ENCODE measurements at places on chromosomes 11 and 22. TPM values are rescaled to one million over a fixed set of nuclear protein-coding genes. Genes with fewer than 3 reads are reported as not detected.

DNA sequence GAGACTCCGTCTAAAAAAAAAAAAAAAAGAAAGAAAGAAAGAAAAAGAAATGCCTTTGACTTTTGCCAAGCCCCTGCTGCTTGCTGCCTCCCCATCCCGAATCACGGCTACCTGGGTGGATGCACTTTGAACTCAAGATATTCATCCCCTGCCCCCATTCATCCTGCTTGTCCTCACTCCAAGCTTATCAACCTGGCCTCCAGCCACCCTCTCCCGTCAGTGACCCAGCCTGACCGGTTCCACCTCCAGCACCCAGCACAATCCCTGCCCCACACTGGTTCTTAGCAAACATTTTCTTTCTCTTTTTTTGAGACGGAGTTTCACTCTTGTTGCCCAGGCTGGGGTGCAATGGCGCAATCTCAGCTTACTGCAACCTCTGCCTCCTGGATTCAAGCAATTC, 44.4 kb downstream of the CYTH4 start:
- DNase-seq: no peak

DNA sequence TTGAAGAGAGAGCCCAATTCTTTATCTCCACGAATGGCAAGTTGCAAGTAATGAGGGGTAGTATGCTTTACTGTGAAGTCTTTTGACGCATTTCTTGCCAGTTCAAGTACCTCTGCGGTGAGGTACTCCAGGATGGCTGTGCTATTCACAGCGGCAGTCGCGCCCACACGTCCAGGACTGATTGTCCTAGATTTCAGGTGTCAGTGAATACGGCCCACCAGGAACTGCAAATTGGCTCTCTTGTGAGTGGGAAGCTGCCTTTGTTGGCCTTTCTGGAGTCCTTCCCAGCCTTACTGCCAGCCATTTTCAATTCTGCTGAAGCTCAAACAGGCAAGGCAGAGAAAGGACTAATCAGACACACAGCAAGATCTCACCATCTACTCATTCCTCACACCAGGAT, 8.5 kb downstream of the PPFIA1 start:
- DNase-seq: no peak

DNA sequence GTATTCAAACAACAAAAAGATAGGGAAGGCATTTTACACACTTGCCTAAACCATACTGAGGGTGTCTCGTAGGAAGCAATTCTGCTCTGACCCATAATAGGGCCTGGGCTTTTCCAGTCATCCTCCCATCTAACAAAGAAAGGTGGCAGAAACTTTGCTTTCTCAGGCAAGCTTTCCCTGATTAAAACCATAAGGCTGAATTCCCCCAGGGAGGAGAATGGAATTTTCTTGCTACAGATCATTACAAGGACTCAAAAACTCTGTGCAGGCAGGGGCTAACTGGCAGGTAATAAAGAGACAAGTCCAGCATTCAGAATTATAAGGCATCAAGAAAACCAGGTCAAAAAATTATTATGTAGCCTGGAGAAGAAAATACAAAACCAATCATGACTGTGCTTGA, 90.4 kb downstream of the RBFOX2 start:
- no peak for DNase-seq

DNA sequence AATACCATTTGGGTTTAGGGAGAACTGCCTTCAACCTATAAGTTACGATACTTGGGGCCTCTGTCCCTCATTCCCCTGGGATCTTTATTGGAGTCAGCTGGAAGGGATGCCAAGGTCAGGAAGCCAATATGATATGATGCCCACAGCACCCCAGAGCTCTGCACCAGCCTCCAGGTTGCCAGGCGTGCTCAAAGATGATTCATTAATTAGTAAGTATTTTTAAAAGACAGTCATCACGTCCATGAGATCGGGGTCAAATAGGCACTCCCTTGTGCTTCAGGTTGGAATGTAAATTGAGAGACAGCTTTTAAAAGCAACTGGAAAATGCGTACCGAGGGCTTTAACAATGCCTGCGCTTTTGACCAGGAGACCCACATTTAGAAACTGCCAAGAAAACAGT, 57.0 kb upstream of the CD5 start:
- DNase-seq: no peak

DNA sequence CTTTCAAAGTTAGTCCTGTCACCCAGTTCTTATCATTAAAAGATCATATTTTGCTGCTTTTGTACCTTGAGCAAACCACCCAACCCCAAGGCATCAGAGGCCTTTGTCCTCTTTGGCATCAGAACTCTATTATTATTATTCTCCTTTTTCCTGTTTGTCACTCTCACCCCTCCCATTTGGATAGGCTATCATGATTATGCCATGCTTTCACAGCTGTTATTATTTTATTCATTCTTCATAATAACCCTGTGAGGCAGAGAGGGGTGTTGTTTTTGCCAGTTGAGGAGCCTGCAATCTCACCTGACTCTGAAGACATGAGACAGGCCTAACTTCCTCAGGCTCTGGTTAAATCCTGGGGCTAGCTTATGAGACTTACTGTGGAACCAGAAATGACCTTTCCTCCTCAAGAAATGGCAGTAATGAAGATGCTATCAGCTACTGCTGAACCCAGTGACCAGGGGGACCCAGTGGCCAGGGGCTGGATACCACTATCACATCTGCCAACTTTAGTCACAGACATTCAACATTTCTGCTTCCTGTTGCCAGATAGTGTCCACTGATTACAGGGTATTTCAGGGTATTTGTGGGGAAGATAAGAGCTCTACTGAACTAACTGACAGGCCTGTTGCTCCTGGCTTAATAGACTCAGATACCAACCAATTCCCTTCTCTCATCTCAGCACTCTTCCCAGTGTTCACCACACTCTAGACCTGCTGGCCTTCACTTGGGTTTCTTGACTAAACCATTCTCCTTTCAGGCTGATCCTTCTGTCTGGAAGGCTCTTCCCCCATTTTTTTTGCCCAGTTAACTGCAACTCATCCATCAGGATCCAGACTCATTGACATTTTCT, 11.8 kb upstream of the SWAP70 start:
- DNase-seq: no peak

- no peak for DNase-seq
These were observed 10.9 kb downstream of the PLAAT5 start for GRCh38 chr11:63480039-63480438.

- peak; percentile 74 for DNase-seq
These were observed 155.1 kb upstream of the CADM1 start for GRCh38 chr11:115659061-115659963.

DNA sequence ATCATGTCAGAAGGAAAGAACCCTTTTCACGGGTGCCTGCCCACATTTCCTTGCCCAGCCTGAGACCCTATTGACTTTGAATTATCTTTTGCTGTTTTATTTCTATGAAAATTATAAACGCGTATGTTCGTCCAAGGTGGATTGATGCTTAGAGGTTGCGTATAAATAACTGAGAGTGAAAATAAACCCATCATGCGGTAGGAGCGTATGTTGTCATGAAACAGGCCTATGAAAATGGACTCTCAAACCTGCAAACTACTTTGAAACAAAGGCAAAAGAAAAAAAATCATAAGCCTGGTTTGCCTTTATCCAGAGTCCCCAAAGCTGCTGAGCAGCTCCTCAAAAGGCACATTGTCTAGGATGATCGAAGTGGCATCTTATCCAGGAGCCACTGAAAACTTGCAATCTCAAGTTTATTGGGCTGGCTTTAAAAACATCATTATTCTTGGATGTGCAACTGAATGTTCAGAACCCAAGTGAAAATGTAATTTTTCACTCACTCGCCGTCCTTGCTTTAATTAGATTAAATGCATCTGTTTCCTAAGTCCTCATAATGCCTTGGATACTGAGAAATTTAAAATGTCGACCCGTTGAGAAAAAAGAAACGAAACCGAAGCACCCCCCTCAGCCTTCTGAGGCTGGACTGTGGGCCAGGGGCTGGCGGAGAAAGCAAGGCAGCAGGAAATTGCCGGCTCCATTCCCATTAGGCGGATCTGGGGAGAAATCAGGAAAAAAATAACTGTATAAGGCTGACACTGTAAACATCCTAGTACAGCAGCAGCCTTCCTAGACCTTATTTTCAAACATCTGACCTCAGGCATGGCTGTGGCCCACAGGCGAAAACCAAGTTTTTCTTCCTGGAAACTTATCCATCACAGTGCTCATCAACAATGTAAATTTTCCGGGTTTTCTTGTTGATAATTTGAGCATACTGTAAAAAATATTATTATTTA, 82.9 kb upstream of the PPARA start:
- DNase-seq: no peak

- no peak for DNase-seq
These were observed 12.1 kb downstream of the SLC15A3 start for GRCh38 chr11:60939855-60940254.

- no peak for DNase-seq
These were observed 36.9 kb upstream of the PDE2A start for GRCh38 chr11:72711141-72711540.

- no peak for DNase-seq
These were observed 191.0 kb downstream of the BRD1 start for GRCh38 chr22:49636649-49637048.

DNA sequence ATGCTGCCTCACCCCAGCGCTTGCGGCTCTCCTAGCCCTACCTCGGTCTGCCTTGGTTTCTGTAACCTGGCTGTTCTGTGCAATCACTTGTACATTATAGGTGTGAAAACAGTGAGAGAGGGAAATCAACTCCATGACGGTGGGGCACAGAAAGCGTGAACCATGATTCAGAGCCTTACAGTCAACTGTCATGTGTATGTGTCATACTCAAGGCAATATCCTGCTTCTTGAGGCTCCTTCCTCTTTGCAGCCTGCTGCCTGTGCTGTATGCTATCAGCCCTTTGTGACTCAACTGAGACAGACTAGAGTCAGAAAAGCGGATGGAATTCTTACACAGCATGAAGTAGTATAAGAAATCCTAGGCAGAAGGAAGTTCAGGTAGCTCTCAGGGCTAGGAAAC, 2.1 kb downstream of the NRIP3 start:
- no peak for DNase-seq

- no peak for DNase-seq
These were observed 121.2 kb downstream of the PDE3B start for GRCh38 chr11:14764579-14765527.

- DNase-seq: peak; percentile 64
These were observed 16.8 kb upstream of the TMEM191C start for GRCh38 chr22:21450320-21450831.

GRCh38 chr22:27409299-27409698, 392.3 kb downstream of the MN1 start:
- DNase-seq: no peak

GRCh38 chr22:40878922-40879321, 17.0 kb upstream of the DNAJB7 start:
- DNase-seq: no peak

- DNase-seq: no peak
These were observed 55.9 kb downstream of the BMAL1 start for GRCh38 chr11:13333456-13333957.

DNA sequence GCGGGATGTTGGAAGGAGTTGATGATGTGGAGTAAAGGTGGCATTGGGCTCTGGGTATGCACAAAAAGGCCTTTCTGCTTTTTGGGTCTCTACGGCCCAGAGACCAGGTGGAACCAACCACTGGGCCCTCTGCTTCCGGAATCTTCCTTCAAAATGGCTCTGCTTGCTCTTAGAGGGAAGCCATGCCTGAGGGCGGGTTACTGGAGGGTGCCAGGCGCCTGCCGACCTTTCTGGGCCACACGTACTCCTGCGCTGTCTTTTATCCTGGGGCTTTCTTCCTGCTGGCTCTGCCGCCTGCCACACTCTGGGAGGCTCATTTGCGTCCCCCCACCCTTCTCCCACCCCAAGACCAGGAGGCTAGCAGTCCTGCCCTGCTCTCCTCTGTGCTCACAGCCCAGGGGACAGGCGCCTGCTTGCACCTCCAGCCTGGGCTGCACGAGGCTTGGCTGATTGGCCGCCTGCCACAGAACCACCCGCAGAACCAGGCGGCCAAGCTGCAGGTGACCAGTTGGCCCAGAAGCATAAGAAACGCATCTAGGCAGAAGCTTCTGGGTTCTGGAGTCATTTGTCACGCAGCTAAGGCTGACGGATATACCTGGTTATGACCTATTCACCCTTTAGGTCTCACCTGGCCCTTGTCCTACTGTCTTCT, 536.9 kb downstream of the TBC1D22A start:
- peak; percentile 45 for DNase-seq

DNA sequence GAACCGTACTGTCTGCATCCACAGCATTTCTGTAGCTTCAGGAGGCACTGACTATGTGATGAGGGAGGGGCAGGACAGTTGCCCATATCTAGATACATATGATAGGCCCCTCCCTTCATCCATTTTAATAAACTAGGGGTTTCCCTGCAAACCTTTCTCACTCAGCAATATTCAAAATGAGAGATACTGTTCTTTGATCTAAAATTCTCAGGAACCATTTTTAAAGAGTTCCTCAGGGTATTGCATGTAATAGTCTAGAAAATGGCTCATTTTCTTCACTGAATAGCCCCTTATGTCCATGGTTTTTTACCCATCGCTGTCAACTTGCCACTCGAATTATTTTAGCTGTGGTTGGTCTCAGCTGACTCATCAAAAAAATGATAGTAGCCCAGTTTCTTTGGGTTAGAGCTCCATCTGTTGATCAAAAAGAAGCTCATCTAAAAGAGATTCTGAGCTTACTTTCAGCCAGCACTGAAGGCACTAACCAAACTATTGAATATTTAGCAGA, 37.0 kb upstream of the DNAJB7 start:
- no peak for DNase-seq

- peak; percentile 55 for DNase-seq
These were observed 48.3 kb upstream of the SEPTIN5 start for GRCh38 chr22:19665784-19666672.

The FAM227A gene
- 5.0 TPM for total RNA-seq

The POU2AF1 gene
- 0.24 TPM for total RNA-seq

The HORMAD2 gene
- 0.43 TPM for total RNA-seq

The CASP1 gene
- 13.0 TPM for total RNA-seq

The OOSP1 gene
- not detected for total RNA-seq

The SHISAL1 gene
- total RNA-seq: 2.3 TPM

The IRAG1 gene
- total RNA-seq: 1.5 TPM

The OR51B4 gene
- not detected for total RNA-seq

The ANO1 gene
- total RNA-seq: 14.9 TPM

The LRRC32 gene
- total RNA-seq: 4.3 TPM

The SLC35E4 gene
- 2.4 TPM for total RNA-seq

The ACTN3 gene
- 0.57 TPM for total RNA-seq

The CTSW gene
- total RNA-seq: not detected

The POU2AF2 gene
- total RNA-seq: 0.39 TPM

The AQP11 gene
- total RNA-seq: 2.4 TPM

Data from type B pancreatic cell (in vitro differentiated cells).